Activated T-helper 17 cell treated with anti-CD3 and anti-CD28 coated beads, Interleukin-2, amount 50 U/mL, for 72 hours (primary cell): ENCODE measurements at places on chromosomes 5 and 9.

DNA sequence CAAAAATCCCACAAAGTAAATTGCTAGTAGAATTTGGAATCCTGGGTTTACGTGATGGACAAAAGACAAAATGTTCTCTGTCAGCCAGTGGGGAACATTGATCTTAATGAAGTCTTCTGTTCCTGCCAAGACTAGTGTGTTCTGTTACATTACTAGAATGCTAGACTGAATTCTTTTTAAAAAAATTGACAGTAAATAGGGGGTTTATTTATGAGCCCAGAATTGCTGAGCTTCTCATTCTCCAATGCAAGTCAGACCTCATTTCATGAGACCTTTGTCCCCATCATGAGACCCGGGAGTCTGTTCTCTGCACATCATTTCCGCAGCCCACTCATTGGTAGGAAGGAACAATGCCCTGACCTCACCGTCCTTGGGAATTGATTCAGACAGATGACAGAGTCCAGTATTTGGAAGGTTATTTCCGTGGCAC, 173.8 kb upstream of the OTULINL start:
- no peak for ATAC-seq

DNA sequence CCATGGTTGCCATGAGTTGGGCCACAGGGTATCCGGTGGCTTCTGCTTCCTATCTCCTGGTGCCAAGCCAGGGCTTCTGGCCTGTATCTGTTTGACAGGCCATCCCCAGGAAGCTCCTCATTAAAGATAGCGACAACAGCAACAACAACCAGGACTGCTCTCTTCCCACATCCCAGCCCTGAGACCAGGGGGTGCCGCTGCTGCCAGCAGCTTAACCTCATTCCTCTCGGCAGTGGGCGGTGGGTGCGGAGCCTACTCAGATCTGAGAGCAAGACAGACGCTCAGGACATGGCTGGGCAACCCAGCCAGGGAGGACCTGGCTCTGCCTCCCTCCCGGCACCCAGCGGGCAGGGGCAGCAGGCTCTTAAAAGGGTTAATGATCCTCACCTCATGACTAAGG, 98.3 kb downstream of the PSD2 start:
- ATAC-seq = no peak

- no peak for ATAC-seq
Observed at GRCh38 chr5:142660731-142661130, 25.2 kb downstream of the FGF1 start.

DNA sequence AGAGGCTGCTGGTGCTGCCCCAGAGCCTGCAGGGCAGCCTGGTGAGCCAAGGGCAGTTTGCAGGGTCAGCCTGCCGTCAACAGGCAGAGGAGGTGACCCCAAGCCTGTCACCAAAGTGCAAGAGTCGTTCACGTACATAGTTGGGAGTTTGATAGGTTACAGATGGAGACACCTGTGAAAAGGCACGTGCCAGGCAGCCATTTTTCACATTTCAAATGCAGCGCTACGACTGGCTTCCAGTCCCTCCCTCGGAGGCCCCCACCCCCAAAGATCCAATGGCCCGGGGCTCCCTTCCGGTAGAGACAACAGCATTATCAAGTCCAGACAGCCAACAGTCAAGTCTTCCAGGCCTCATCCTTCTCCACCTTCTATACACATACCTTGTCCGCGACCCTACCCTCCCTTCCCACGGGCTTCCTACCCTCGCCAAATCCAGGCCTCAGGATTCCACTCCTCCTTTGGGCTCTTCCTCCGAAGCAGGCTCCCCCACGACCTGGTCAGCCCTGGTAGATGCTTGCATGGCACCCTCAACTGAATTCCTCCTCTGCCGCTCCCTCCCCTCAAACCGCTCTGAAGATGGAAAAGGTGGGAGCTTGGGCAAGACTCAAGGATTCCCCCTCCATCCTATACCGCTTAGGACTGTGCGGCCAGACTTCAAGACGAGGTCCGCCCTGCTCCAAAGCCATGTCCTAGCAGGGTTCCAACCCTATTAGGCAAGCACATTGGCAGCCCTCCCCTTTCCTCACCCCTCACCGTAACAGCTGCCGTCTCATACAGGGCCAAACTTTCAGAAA, 13.2 kb downstream of the HNRNPH1 start:
- no peak for ATAC-seq

- no peak for ATAC-seq
Observed at GRCh38 chr5:78563621-78564020, 85.0 kb downstream of the LHFPL2 start.

DNA sequence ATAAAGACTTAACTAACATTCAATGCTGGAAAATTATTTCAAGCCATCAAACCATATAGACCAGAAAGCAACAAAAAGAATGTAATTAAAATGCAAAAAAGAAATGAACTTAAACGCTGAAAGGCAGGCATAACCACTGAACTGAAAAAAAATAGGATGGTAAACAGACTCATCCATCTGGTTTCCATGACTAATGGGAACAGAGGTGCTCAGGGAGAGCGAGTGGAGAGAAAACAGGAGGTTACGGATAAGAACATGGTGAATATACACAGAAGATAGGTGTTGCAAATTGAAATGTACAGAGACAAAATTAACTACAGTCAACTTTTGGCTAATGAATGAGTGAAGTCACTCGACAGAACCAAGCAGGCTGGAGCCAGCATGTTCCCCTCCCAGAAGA, 43.5 kb upstream of the RNF38 start:
- ATAC-seq = no peak

DNA sequence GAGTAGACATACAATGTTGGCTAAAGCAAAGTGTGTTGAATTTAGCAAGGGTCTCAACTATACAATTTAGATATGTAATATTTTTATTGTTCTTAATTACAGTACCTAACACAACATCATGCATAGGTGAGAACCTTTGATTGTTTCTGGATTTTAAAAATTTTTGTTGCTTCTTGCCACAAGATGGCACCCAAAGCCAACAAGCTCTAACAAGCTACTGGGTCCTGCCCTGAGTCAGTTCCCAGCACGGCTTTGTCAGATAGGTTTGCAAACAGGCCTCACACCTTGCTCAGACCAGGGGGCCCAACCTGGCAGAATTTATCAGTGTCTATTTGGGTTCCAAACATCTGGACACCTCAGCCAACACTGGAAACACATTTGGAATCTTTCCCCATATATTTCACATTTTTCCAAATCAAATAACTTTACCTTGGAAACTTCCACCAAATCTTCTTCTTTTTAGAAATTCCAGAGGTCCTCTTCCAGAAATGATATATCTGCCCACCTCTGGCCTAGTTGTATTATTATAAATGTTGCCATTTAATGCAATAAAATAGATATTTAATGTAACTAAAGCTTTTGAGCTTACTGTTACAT, 49.5 kb upstream of the EGFLAM start:
- no peak for ATAC-seq

GRCh38 chr5:133706506-133707430, 94.4 kb upstream of the FSTL4 start:
- ATAC-seq = no peak

GRCh38 chr5:106367281-106367680, 1303.5 kb downstream of the EFNA5 start:
- ATAC-seq = no peak

DNA sequence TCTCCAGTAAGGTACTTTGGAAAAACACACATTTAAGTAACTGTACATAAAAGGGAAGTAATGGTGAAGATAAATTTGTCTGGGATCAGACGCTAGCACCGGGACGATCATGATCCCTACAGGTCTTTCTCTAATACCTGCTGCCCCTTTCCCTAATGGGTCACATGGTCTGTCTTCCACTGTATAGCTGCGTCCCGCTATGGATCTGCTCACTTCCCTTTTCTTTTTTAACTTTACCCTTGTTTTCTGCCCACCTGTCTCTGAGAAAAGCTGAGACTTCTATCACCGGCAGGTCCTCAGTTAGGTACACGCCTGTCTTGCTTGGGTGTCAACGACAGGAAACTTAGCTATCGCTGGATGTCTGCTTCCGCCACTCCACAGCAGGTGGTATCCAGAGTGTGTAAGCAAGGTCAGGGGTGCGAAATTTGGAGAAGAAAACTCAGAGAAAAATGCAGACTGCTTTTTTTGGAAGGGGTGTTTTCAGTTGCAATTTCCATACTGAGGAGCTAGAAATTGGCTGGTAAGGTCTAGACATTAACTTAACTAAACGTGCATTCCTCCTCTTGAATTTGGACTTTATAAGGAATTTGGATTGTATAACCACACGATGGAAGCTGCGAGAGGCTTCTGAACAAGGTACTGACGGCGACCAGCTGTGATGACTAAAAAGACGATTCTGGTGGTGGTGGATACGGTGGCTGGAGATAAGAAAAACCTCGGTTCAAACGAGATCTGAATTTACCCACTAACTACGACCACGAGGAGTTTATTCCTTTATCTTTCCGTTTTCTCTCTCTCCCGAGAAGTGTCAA, 1.1 kb upstream of the ICE1 start:
- peak; percentile 4 for ATAC-seq

DNA sequence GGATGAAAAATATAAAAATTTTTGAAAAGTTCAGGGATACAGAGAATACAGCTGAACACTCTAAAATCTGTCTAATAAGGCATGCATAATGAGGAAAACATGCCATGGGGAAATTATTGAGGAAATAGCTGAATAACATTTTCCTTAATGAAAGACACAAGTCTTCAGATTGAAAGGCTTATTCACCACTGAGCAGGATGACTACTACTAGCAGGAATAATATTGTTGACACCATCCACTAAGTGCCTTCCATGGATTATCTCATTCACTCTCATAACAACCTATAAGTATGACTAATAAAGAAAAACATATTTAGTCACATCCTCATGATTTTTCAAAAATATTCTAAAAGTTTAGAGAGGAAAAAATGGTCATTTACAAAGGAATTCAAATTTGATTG, 96.7 kb upstream of the FER start:
- no peak for ATAC-seq

GRCh38 chr9:118711843-118712242, 657.4 kb downstream of the BRINP1 start:
- ATAC-seq = no peak

- ATAC-seq = no peak
Observed at GRCh38 chr9:104780796-104781395, 17.0 kb downstream of the NIPSNAP3B start.

- no peak for ATAC-seq
Observed at GRCh38 chr5:145324101-145324500, 511.0 kb downstream of the PRELID2 start.

DNA sequence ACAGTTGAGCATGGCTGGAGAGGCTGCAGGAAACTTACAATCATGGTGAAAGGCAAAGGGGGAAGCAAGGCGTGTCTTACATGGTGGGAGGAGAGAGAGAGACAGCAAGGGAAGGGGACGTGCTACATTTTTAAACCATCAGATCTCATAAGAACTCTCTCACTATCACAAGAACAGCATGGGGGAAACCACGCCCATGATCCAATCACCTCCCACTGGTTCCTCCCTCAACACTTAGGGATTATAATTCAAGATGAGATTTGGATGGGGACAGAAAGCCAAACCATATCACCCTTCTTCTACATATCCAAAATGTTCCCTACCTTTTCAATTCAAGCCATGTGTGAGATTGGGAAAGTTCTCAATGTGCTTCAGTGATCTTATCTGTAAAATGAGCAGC, 22.9 kb upstream of the GLRX start:
- ATAC-seq = no peak

DNA sequence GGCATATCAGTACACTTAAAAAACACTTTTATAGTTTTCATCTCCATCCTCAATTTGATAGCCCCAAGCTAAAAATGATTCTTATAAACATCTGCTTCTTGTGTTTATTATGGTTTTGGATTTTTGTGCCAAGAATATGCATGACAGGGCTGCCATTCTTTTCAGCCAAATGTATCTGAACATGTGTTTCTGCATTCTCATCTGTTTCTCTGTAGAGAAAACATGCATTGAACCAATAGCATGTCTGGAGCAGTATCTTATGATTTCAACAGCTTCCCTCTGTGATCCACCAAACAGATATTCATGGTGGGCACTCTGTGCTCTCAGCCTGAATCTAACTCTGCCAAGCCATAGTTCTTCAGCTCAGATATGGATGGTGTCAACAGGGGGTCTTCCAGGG, 99.3 kb upstream of the ERCC6L2 start:
- no peak for ATAC-seq

GRCh38 chr5:87116825-87117512, 150.7 kb upstream of the RASA1 start:
- ATAC-seq = peak; percentile 62

- ATAC-seq = peak; percentile 62
Observed at GRCh38 chr9:131546336-131547084, 1.2 kb downstream of the PRRT1B start.

- ATAC-seq = no peak
Observed at GRCh38 chr5:1056611-1057484, 48.2 kb downstream of the NKD2 start.

DNA sequence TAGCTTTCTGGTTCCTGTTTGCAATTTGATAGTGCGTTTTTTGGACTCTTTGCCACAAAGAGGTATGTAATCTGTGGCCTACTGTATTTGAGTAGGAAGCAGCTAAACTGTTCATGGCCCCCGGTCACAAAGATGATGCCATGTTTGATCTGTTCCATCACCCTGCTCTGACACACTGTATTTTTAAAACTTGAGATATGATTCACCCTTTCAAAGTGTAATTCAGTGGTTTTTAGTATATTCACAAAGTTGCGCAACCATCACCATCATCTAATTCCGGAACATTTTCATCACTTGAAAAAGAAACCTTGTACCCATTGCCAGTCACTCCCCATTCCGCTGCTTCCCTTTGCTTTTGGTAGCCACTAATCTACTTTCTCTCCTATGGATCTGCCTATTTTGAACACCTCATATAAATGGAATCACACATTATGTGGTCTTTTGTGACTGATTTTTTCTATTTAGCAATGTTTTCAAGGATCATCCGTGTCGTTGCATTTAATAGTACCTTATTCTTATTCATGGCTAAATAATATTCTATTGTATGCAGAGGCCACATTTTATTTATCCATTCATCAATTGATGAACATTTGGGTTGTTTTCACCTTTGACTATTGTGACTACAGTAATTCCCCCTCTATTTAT, 141.6 kb downstream of the NR3C1 start:
- ATAC-seq = peak; percentile 82
